Activated CD4-positive, alpha-beta T cell treated with anti-CD3 and anti-CD28 coated beads for 48 hours (primary cell): ENCODE measurements at places on chromosomes 5 and 9.

DNA sequence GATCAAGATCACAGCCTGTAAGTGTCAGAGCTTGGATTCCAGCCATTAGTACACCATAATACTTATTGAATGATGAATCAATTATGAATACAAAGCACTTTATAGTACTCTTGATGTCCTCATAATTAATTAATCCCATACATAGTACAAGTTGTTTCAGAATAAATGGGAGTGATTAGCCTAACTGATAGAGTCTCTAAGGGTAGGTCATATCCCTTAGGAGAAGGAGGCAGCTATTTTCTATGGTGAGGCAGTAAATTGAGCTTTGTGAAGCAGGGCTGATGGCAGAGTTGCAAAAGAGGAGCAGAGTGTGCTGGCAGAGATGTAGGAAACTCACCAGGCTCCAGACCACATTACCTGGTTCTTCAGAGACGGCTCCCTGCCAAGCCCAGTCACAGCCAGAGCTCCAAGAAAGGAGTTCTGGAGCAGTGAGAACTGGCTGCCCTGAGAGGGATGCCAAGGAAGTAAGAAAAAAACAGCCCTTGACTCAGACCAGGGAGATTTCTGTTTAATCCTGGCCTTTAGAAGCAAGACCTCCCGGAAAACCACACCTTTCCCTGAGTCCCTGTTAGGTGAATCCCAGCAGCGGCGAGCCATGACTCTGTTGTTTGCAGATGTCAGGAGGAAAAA, 112.9 kb downstream of the SH3TC2 start:
- DNase-seq = no peak

DNA sequence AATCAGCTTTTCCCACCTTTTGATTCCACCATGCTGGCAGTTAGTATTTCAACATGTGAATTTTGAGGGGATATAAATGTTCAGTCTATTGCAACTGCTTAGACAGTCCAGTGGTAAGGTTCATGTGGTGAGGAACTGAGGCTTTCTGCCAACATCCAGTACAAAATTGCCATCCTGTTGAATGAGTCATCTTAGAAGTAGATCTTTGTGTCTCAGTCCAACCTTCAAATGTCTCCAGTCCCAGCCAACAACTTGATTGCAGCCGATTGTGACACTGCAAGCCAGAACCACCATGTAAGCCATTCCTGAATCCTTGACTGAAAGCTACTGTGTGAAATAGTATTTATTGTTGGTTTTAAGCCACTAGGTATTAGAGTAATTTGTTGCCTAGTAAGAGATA, 331.5 kb upstream of the GRIN3A start:
- no peak for DNase-seq

DNA sequence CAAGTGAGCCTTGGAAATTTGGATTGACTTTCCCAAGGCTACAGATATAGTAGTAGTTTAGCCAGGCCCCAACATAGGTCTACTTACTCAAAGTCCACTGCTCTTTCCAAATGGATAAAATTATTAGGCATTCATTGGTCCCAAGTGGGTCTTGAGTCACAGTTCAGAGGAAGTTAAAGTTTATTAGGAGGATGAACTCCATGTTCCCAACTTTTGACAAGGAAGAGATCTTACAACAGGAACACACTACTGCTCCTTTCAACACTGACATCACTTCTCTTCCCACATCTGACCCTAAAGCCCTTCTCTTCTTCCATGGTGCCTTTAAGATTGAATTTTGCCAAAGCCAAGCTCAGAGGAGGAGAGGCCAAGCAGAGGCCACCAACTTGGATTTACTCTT, 234.5 kb upstream of the TRIM32 start:
- no peak for DNase-seq

DNA sequence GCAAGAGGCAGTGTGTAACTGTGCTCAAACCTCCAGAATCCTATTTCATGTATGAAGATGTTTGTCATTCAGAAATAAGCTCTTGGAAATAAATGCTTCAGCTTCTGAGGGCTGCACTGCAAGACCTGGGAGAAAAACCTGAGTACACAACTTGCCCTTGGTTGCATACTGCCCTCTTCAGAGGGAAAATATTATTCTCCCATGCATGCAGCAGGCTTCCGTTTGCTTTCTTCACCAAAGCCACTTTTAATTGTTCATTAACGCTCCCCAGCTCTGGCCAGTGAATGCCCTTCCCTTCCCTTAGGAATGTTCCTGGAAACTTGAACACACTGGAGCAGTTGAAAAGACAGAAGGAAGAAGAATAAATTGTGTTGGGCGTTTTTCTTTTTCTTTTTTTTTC, 2.5 kb upstream of the WHRN start:
- DNase-seq = no peak

DNA sequence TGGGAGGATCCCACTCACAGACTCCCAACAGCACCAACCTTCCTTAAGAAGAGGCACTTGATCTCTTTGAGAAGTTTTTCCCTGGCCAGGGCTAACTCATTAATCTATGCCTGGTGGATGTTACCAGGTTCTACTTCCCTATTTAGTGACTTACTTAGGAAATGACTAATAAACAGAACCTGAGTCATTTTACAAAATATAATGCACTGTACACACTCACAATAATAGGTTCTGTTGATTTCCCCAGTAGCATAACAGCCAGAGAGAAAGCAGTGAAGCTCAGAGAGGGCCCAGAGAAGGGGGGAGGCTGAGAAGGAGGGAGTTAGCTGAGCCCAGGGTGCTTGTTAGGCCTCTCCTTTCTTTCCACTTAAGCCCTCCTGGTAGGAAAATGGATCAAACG, 27.1 kb downstream of the FRMD3 start:
- no peak for DNase-seq

DNA sequence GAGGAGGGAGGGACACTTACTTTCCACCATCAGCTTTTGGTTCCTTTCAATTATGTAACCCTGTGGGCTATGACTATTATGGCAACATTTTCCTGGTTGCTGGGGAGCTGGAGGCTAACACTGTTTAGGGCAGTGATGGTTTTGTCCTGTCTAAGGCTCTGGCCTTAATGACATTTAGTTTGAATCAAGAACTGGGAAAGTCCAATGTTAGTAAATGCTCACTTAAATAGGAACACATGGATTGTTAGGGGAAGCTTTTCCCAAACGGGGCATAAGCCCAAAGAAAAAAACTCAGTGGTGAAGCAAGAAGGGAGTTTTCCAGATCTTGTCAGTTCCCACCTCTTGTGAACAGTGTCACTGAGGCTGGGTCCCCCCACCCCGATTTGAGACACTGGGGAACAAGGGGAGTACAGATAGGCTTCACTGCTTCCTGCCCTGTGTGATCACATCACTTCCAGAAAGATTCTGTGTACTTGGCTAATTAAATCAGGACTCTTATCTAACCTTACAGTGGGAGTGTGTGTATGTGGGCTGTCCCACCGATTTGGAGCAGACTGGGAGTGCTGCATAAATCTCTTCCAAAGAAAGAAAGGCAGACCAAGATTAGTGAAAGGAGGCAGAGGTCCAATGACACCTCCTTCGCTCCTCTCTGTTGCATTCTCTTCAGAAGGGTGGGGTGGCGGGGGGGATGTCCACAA, 206.4 kb downstream of the PTTG1 start:
- no peak for DNase-seq

DNA sequence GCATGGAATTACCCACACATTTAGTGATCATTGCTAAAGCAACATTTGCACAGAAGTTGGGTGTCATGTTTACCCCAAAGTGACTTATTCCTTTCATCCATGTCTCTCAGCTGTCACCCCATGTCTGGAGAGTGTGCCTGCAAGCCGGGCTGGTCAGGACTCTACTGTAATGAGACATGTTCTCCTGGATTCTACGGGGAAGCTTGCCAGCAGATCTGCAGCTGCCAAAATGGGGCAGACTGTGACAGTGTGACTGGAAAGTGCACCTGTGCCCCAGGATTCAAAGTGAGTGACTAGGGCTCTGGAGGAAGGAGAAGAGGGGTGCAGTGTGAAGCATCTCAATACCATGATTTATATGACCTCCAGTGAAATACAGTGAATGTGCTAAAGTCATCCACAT, 99.9 kb upstream of the PRRC1 start:
- no peak for DNase-seq

DNA sequence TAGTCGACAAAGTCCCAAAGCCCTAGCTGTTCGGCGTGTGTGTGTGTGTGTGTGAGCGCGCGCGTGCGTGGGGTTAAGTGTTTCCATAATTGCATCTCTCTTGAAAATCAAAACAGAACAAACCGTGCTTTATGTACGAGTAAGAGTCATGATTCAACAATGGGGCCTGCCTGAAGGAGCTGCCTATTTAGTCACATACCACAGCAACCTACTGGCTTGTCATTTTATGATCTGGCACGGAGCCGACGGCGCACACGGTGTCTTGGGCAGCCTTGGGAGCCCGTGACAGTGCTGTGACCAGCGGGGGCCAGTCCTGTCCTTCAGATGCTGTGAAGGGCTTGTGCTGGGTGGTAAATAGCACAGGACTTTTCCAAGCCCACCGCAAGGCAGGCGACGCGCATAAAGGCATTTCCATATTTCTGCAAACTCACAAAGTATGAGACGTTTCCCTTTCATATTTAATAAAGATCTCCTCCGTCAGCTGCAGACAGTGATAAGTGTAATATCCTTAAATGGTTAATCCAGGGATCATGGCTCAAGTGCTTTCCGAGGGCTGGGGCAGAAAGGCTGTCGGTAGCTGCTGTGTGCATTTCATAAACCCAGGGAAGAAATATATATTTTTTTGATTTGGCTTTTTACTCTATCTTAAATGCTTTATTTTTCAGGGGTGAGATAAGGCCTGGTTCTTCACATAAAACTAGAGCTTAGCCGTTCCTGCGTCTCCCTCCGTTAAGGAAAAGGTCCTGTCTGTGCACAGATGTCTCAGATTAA, 270.2 kb upstream of the IRX1 start:
- no peak for DNase-seq

- DNase-seq = no peak
These were observed 19.6 kb downstream of the RGS3 start for GRCh38 chr9:113482991-113483675.

- no peak for DNase-seq
These were observed 6.0 kb downstream of the BRD3 start for GRCh38 chr9:134061688-134062371.

DNA sequence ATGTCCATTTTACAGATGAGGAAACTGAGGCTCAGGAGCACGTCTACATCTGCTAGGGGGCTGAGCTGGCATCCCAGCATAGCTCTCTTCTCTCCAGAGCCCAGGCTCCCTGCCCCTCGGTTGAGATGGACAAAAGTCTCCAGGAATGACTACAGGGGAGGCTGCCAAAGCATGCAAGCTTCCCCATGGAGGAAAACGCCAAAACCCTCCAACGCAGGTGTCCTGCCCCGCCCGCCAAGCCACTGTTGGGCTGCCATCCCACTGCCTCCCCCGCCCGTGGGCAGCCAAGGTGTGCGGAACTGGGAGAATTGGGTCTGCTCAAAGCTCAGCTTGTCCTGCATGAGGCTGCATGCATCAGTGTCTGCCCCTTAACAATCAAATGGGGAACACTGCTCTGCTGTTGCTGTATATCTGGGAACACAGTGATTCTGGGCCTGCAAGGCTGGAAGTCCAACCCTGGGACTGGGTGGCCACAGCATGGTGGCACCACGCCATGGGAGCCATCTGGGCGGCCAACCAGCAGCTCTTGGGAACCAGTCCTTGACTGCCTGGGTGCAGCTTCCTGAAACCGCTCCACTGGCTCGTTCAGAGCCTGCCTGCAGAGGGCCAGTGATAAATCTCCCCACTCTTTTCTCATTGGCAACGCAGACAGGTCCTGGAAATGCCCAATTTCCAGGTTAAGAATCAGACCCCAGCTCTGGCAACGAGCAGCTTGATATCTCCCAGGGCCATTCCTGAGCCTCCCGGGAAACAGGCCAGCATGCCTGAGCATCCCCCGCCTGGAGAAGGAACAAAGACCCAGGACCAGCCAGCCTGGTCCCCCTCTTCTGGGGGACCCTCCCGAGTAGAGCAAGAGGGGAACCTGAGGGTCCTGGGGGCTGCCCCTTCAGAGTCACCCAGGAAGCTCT, 3.5 kb downstream of the RALGDS start:
- DNase-seq = no peak

- DNase-seq = no peak
These were observed 503.6 kb downstream of the ELAVL2 start for GRCh38 chr9:23322392-23322791.

DNA sequence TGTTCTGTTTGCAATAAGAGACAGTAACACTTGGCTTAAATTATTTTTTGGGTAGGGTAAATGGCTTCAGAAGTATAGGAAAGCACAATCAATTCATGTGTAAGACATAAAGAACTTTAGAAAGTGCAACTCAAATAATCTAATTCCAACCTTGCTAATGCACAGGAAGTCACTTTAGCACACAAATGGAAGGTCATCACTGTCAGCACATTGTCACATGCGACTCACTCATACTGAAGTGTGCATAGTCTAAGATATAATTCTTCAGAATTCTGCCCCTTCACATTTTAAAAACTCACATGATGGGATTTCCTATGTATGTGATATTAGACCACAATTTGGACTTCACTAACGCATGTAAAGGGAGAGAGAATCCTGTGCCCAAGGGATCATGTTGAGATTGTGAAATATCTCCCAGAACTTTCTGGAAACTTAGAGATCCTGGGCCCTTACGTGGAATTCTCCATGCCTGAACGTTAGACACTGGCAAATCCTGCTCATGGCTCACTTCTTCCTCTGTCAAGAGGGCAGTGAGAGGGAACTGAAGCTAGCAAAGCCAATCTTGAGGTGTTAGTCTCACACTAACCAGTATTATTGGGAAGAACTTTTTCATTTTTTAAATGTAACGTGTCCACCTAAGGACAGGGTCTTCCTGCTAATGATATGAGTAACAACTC, 403.2 kb upstream of the PTGER4 start:
- DNase-seq = no peak

DNA sequence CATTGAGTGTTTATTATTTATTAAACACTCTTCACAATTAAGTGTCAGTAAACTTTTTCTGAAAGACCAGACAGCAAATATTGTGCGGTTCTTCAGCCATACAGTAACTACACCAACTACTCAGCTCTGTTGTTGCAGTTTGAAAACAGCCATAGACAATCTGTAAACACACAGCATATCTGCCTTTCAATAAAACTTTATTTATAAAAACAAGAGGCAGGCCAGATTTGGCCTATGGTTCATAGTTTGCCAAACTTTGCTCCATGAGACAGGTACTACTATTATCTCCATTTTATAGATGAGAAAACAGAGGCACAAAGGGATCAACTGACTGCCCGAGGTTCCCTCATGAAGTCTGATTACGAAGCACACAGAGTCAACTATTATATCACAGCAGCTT, 11.5 kb downstream of the ADAMTS12 start:
- no peak for DNase-seq

- peak; percentile 87 for DNase-seq
These were observed 15.0 kb upstream of the TEX48 start for GRCh38 chr9:114696814-114697544.

GRCh38 chr9:14434158-14434504, 120.2 kb upstream of the NFIB start:
- no peak for DNase-seq
